Activated CD4-positive, CD25-positive, alpha-beta regulatory T cell treated with anti-CD3 and anti-CD28 coated beads, Interleukin-2, amount 50 U/mL, for 16 hours (primary cell): ENCODE measurements at places on chromosomes 11 and 22.

- DNase-seq = no peak
These were observed 44.2 kb downstream of the SYTL2 start for GRCh38 chr11:85766721-85767161.

- no peak for DNase-seq
These were observed 348.7 kb downstream of the ETS1 start for GRCh38 chr11:128238521-128239265.

DNA sequence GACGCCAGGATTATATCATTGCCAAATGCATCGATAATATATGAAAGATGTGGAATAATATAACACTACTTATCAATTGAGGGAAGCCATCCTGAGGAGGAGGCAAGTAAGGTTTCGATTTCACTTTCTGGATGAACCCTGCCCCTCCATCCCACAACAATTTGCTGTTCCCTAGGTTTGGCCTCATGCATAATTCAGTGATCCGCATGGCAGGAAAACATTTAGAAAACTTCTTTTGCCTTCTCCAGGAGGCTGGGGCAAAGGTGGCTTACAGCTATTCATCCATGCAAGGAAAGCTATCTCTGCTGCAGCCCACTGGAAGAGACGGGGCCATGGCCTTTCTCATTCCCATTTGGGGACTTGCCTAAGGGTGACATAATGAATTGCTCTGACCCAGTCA is 489.4 kb upstream of the CADM1 start:
- no peak for DNase-seq

- DNase-seq = no peak
These were observed 2.9 kb downstream of the MMP20 start for GRCh38 chr11:102622258-102622657.

DNA sequence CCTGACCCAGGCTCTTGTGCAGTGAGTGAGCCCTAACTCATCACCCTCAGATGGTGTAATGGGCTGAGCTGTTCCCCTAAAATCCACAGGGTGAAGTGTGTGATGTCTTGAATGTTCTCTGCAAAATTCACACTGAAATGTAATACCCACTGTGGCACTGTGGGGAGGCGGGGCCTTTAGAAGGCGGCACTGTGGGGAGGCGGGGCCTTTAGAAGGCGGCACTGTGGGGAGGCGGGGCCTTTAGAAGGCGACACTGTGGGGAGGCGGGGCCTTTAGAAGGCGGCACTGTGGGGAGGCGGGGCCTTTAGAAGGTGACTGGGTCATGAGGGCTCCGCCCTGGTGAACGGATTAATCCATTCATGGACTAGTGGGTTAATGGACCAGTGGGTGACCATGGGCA is 33.0 kb downstream of the CHID1 start:
- no peak for DNase-seq

- DNase-seq = no peak
These were observed 434.5 kb upstream of the CCDC90B start for GRCh38 chr11:83720675-83721074.

- DNase-seq = peak; percentile 24
These were observed 21.5 kb downstream of the PICALM start for GRCh38 chr11:86047275-86047991.

DNA sequence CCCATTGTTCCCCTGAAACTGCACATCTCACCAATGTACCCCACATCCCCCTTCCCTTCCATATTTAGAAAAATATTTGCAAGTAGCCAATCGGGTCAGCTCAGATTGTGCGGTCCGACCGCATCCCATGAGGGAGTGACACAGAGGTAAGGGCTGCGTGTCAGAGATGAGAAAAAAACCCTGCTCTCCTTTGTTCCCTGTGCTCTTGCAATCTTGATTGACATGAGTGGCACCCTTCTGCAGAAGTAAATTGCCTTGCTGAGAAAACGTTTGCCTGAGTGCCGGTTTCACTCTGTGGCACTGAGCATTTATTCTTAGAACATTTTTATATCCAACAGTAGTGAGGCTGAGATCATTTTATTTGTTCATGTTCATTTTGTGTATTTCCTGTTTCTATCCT is 81.6 kb upstream of the CCDC90B start:
- no peak for DNase-seq

DNA sequence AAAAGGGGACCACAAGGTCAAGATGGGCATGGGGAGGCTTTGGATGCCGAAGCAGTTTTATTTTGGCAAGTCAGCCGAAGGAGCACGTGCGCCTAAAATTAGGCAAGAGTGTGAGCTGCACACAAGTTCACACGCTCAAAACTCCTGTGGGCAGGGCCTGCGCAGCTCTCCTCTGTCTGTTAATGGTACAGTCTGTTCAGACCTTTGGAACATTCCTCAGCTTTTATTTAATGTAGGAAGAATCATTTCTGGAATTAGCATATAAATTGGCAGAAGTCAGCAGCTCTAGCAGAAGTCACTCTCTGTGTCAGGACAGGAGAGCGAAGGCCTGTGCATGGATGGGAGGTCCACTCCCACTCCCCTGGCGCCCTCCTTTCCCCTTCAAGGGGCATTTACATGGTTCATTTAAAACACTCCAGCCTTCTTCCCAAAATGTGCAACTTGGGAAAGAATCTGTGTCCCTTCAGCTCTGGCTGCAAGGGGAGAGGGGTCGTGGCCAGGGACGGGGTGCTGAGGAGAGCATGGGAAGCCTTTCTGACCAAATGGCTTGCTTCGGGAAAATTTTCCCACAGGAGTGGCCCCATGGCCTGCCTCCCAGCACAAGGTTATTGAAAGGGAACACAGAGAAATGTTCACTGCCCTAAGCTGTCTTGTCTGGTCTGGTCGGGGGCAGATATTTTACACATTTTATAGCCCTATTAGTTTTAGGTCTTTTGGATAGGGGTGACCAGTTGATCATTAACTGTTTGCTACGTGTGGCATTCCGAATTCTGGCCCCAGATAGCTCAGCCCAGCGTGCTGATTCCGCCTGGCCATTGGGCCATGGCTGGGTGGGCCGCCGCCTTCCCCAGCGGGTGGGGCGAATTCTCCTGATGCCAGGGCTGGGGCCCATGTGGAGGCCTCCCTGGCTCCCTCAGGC is 43.9 kb upstream of the SMIM38 start:
- DNase-seq = no peak

DNA sequence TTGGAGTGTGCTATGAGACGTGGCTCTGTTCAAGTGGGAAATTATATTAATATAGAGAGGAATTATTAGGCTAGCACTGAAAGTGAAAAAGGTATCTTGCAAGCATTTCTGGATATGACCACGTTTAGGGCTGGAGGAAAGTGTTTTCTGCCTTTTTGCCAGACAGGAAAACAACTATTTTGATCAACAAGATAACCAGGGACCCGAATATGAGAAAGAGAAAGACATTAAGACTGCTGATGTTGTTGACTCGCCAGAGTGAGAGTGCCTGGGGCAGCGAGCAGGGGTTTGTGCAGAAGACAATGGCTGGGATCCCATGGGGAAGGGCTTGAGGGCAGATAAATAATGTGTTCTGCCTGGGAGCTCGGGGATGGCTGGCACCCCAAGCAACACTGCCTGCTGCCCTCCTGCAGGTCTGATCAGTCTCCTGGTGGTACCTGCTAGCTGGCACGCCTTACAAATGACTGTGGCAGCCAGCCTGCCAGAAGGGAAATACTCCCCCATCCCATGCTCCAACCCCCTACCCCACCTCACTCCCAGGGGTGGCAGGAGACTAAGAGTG is 23.1 kb upstream of the CHST1 start:
- no peak for DNase-seq

GRCh38 chr11:12188548-12189317 is 78.3 kb downstream of the MICAL2 start:
- no peak for DNase-seq

DNA sequence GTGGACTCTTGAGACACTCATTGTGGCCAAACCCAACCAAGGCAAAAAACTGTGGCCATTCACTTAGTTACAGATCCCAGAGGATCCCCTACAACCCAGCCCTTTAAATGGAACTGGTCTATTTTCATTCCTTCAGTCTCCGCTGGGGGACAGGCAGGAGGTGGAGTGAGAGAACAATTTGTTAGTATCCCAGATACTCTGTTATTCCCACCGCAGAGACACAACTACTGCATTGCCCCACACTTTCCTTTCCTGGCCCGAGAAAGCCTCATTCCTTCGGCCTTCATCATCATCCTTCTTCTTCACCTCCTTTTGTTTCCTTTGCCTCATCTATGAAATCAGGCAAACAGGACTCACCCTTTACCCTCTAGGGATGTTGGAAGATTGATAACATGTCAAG is 191.1 kb downstream of the NTM start:
- no peak for DNase-seq

DNA sequence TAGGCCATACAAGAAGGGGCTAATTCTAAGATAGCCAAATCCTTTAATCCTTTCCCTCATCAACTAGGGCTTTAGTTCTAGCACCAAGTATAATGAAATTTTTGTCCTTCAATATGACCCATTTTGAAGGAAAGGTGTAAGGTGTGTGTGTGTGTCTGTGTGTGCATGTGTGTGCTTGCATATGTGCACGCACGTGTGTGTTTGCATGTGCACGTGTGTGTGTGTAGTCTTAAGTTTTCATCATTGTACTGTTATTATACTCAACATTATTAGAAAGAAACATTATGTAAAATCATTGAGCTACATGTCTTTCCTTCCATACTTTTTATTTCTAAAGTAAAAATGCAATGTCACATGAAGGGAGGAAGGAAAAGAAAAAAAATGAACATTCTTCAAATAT is 547.7 kb downstream of the FAM181B start:
- DNase-seq = no peak

- DNase-seq = no peak
These were observed 56.4 kb downstream of the CEP164 start for GRCh38 chr11:117384045-117384444.

- no peak for DNase-seq
These were observed 242.0 kb upstream of the SYN3 start for GRCh38 chr22:33300165-33300564.

- no peak for DNase-seq
These were observed 120.3 kb downstream of the ETS1 start for GRCh38 chr11:128467041-128467440.

- no peak for DNase-seq
These were observed 4.5 kb upstream of the TPP1 start for GRCh38 chr11:6623391-6624363.

GRCh38 chr11:62687508-62688396 is 1.6 kb downstream of the LRRN4CL start:
- DNase-seq = no peak

DNA sequence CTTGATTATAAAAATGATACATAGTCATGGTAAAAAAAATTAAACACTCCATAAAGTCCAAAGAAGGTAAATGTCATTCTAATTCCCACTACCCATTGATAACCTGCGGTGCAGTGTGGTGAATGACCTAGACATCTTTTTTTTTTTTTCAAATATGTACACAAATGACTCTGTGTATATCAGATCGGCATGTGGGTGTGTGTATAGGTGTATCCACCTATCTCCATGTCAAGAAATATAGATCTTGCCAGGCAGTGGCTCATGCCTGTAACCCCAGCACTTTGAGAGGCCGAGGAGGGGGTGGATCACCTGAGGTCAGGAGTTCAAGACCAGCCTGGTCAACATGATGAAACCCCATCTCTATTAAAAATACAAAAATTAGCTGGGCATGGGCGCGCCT is 18.4 kb upstream of the CBX6 start:
- DNase-seq = no peak

GRCh38 chr11:125165843-125166763 is 1.6 kb downstream of the PKNOX2 start:
- no peak for DNase-seq

- DNase-seq = no peak
These were observed 1169.5 kb upstream of the CCDC90B start for GRCh38 chr11:84455691-84456090.

DNA sequence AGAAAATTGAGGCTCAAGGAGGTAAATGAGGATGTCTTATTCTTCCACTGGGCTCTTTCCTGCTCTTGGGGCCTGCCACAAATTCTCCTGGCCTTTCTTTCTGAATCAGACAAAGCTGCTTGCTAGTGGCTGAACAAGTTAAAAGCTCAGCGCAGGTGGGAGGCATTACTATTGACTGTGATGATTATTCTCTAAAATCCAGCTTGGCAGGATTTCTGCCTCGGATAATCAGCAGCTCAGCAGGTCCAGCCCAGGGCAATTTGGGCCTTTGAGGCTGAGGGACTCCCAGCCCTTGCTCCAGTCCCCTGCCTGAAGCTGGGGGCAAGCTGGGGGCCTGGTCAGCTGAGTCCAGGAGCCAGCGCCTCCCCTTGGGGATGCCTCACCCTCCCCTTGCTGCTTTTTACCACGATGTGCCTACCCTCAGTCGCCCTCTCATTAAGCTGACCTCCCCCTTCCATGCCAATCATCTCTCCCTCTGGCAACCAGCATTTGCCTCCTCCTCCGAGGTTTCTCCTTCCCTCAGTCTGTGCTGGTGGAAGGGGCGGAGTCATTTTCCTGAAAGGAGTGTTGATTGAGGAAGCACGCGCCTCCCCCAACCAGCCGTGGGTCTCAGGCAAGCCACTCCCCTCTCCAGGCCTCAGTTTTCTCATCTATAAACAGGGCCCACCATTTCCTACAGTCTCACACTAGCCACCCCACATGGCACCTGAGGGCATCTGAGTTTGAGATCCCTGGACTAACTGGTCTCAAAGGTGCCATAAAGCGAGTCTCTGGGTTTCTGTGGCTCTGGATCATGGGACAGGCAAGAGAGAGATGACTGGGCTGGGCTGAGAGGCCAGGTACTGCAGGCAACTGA is 60.6 kb upstream of the PRDM11 start:
- DNase-seq = no peak

GRCh38 chr11:118304568-118305248 is at the start of gene CD3E:
CD3E (plus strand) TSS chr11:118304730; CDS start chr11:118304953, 223 bp downstream.
- peak; percentile 40 for DNase-seq

GRCh38 chr11:33919645-33920044 is 27.8 kb upstream of the LMO2 start:
- no peak for DNase-seq

DNA sequence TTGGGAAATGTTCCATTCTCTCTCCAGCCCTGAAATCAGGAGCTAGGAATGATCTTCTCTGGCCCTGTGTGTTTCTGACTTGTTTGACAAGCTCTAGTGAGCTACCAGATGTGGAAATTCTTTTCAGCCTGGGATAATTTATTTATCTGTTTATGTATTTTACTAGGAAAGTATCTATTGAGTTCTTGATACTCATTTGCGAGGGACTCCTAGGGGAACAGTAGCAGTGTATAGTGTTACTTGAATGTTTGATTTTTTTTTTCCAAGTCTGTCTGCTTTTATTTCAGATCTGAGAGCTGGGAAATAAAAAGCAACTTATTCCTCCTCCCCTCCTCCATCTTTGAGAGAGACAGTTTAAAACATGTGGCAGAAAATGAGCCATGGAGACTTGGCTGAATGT is 92.5 kb downstream of the ALX4 start:
- DNase-seq = no peak

- DNase-seq = no peak
These were observed at the start of gene RFPL2 for GRCh38 chr22:32204856-32205722. RFPL2 (minus strand) TSS chr22:32205073; CDS start chr22:32202451, 2,622 bp downstream.

GRCh38 chr11:128757235-128757711 is 63.4 kb downstream of the FLI1 start:
- peak; percentile 42 for DNase-seq

DNA sequence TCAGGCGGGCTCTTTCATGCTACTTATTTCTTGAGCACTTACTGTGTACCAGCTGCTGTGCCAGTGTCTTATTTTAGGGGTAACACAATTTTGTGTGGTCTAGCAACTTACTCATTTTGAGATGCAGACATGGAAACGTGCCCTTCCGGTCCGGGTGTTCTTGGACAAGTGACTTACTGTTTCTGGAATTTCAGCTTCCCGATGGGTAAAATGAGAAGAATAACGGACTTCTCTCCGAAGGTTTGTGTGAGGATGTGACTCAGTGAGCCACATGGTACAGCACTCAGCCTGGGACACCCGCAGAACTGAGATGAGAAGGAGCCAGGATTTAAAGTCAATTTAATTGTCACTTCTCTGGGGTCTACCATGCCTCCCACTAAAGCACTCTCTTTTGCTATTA is 114.5 kb upstream of the SYT13 start:
- no peak for DNase-seq
